Activated CD8-positive, alpha-beta memory T cell treated with anti-CD3 and anti-CD28 coated beads for 1 hour (primary cell): ENCODE measurements at places on chromosomes 16 and 17.

DNA sequence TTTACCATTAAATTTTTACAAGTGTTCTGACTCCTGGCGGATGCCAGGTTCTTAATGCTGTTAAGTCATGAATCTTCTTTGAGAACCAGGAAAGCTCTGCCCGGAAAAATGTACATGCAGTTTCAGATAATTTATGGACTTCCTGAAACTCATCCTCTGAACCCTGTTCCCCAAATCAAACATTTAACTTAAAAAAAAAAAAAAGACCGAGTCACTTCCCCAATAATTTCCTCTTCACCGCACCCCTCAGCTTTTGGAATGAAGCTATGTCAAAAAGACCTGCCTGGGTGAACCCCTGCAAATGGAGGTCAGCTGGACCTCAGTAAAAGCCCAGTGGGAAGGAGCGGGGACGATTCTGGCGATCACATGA, 15.0 kb downstream of the ZNF232 start:
- DNase-seq = no peak

- no peak for DNase-seq
These were observed 6.7 kb upstream of the GINS2 start for GRCh38 chr16:85695196-85696128.

GRCh38 chr17:7491583-7491982, 7.4 kb downstream of the POLR2A start:
- no peak for DNase-seq

DNA sequence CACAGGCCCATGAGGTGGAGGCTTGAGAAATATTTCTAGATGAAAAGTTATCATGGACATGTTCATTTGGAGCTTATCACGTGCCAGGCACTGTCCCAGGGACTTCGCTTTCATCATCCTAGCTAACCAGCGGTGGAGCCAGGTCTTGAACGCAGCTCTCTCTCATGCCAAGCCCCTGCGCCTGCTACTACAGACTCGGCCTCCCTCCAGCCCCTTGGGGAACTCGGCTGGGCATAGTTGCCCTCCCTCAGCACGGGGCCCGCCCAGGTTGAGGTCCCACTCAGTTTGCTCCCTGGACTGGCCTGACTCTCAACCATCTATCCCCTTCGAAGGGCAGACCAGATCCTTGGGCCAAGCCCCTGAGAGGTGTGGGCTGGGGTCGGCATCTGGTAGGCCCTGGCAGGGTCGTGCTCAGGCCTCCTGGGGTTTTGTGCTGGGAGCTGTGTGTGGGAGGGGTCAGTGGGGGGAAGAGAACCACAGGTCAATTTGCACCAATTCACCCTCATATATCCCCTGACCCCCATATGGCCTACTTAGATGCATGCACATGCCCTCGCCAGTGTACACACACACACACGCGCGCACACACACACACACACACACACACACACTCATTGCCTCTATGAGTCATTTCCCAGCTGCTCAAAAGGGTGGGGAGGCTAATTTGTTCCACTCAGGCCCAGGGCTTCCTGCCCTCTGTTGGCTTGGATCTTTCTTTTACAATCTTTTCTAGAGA, 12.1 kb upstream of the SCN4A start:
- DNase-seq = no peak

DNA sequence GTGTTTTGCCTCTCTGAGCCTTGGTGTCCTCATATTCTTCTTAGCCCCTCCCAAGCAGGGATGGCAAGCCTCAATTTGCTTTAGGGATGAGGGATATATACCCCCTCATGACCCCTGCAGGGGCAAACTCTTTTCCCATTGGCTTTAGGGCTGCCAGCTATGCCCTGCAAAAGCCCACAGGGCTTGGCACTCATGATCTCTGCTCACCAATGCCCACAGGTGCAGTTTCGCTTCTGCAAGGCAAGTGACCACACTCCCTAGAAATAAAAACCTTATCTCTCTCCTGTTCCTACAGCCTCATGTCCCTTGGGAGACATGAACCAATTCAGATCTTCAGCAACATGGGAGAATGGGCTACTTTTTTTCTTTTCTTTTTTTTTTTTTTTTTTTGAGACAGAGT, 8.8 kb downstream of the BEAN1 start:
- DNase-seq = no peak

DNA sequence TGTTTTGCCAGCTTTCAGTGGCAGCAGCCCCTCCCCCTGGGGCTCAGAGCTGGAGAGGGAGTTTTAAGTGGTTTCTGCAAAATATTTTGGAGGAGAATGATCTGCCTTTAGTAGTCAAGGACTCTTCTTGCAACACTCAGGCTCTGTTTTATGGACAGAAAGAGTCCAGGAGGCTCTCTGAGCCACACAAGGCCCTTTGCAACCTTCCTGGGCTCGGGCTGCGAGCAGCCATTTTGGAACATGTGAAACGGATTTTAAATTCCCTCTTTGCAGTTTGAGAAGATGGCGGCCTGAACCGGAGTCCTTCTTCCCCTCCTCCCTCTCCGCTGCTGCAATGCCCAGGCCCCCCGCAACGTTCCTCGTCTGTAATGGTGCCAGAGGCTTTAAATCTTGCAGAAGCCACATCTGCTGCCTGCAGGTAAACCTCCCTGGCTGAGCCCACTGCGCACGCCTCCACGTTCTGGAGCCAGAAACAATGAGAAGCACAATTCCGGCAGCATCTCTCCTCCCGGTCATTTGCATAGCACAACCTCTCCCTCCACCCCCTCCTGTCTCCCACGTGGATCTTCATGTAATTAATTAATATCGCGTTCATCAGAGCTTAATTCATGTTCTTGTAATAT, 386.1 kb downstream of the SEC14L1 start:
- DNase-seq = no peak
